ENCODE measurements at places on chromosomes 5 and 9.

GRCh38 chr5:173542964-173543363 is 73.5 kb downstream of the BOD1 start:
- DNase-seq = no peak

DNA sequence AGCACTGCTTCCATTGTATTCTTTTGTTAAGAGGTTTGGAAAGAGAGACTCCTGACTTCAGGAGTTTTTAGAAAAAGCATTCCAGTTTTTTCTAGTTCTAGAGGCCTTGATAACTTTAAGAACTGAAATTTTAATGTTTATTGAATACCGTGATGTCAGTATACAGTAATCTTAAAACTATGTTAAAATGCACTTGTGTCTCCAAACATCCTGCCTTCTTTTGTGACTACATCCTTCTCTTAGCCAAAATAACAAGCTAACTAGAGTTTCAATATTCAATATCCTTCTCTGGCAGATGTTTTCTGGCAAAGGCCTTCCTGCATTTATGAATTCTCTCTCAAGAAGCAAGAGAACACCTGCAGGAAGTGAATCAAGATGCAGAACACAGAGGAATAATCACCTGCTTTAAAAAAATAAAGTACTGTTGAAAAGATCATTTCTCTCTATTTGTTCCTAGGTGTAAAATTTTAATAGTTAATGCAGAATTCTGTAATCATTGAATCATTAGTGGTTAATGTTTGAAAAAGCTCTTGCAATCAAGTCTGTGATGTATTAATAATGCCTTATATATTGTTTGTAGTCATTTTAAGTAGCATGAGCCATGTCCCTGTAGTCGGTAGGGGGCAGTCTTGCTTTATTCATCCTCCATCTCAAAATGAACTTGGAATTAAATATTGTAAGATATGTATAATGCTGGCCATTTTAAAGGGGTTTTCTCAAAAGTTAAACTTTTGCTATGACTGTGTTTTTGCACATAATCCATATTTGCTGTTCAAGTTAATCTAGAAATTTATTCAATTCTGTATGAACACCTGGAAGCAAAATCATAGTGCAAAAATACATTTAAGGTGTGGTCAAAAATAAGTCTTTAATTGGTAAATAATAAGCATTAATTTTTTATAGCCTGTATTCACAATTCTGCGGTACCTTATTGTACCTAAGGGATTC is 43.1 kb downstream of the NDFIP1 start:
- DNase-seq = peak; percentile 25

DNA sequence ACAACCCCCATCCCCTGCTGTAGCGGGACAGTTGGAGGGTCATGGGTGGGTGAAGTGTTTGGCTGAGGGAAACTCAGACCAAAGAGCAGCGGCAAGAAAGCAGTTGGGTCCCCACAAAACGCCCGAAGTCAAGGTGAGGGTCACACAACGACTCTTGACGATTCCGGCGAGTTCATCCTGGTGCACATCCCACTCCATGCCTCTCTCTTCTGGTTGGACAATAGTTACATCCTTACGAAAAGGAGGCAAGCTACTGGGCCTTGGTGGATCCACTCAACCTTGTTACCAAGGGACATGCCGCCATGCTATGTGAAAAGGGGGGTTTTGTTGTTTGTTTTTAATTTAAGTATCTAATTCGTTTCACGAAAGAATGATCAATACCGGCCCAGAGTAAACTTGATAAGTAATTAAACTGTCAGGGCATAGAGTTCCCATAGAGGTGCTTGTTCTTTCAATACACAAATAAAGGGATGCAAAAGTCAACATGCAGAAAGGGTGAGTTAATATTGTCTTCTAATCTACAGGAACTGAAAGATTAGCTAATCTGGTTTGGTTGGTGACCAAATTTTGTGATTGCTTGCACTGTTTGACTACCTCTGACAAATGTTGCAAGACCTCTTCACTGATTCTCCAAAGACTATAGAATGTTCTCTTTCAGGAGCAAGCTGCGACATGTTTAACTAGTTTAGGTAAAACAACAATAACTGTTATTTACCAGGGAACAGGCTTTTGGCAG is 732 bp upstream of the SMIM15 start:
- peak; percentile 22 for DNase-seq

- DNase-seq = no peak
Measured at GRCh38 chr5:159149085-159149484, 49.4 kb upstream of the EBF1 start.

- DNase-seq = no peak
Measured at GRCh38 chr5:178123094-178123965, 7.5 kb upstream of the RMND5B start.

GRCh38 chr5:73280821-73281746 is 108.1 kb downstream of the TMEM174 start:
- DNase-seq = peak; percentile 79

Measured in DMS79 treated with DMSO at 0.1 percent for 48 hours (cell line).